Hypothalamus (tissue), 51 donors: ENCODE measurements at places on chromosomes 11 and 22.
A peak's percentile ranks its signal among the peaks of the same experiment; 100 is the strongest.

DNA sequence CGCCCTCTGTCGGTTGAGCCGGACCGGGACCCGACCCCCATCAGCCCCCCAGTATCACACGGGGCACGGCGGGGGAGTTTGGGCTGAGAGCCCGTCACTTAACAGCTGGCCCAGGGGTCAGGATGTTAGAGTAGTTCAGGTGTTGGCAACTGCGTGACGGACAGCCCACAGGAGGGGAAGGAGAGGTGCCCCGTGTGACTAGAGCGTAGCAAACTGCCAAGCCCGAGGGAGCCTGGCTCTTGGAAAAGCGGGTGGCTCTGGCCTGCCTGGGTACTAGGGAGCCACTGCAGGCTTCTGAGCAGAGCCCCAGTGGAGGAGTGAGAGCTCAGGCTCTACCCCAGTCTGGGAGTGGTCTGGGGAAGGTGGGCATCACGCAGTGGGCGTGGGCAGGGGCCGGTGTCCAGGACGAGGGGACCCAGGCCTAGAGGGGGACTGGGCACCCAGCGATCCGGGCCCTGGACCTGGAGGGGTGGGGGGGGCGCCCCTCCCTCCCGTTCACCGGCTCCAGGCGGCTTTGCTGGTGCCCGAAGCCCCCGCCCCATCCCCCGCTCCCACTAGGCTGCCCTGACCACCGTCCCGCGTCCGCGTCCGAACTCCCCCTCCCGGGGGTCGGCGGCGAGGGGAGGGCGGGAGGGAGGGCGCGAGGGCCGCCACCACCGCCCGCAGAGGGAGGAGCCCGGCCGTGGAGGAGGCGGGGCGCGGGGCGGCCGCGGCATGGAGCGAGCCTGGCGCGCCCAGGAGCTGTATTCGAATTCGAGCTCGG, 24.4 kb downstream of the SHANK3 start:
- peak; percentile 29 for DNase-seq

GRCh38 chr22:23268139-23268712, 87.9 kb downstream of the BCR start:
- peak; percentile 35 for DNase-seq

DNA sequence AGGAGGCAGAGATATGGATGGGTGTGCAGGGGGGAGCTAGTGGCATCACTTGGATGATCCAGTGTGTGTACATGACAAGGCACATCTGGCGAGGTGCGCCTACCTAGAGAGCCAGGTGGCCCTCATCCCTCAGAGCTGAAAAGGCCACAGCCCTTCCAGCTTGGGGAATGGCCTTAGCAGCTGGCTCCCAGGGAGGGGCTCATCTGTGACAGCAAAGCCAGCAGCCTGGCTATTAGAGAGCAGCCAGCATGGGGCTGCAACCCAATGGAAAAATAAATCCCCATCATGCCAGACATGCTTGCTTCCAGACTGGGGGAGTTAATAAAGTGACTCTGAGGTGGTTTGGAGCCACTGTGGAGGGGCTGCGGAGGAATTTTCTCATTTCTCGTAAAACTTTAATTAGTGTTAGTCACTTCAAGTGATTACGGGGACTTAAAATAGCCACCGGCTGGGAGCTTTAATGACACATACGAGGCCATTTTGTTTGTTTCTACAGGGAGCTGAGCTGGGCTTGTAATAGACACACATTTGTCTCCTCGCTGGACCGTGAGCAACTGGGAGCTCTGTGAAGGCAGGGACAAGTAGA, 111.2 kb upstream of the ALX4 start:
- DNase-seq, result no peak

GRCh38 chr11:44861849-44862557, 88.7 kb downstream of the TP53I11 start:
- no peak for DNase-seq

DNA sequence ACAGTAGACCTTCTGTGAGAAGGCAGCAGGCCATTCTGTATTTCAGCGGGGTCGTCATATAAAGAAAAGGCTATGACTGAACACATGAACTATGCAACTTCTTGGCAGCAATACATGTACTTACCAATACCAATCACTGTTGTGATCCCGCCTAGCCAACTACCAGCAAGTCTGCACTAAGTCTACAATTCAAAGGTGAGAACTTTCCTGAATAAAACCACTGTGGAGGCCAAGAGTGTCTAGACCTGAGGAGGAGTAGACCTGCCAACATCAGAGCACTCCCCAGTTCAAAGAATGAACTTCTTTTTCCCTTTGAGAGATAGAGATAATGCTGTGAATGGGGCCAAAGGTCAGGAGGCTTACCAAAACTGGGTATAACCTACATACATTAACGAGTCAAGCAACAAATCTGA, 108.2 kb downstream of the SIK3 start:
- no peak for DNase-seq

GRCh38 chr22:27668828-27669797, 132.4 kb downstream of the MN1 start:
- no peak for DNase-seq

GRCh38 chr11:128908391-128909246, 17.5 kb downstream of the KCNJ5 start:
- DNase-seq, result no peak

- DNase-seq, result no peak
These were observed 710 bp downstream of the MTCH2 start for GRCh38 chr11:47641600-47642098.

GRCh38 chr11:46252373-46252914, 25.0 kb upstream of the CREB3L1 start:
- DNase-seq, result no peak

DNA sequence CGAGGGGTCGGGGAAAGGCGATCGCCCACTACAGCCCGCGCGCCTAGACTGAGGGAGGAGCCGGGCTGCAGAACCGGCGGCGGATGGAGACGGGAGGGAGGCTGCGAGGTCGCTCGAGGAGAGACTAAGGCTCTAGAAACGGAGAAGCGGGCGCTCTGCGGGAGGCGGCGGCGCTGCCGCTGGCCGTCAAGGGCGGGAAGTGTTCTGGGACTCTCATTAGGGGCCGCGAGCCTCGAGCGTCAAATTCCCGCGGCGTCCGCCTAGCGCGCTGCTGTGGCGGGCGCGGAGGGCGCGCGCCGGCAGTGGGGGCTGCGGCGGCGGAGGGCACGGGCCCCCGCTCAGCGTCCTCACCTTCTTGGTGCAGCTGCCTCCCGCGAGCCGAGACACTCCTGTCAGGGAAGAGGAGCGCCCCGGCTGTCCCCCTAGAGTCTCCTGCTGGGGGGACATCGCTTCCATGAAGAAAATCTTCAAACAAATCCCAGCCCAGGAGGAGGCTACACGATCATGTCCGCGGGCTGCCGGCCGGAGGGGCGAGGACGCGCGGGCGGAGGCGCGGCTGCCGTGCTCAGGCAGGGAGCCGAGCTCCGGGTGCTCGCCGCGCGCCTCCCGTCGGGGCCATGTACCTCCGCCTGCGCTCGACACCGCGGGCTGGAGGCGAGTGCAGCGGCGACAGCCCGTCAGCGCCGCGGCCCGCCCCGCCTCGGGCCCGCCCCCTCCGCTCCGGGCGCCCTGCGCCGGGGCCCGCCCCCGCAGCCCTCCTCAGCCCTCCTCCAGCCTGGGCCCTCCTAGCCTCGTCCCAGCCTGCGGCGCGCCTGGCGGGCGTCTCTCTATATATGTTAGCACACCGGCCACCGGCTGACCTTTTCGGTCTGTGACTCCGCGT, at the start of gene ARHGAP20:
Gene ARHGAP20 (minus strand): TSS at position 662 of the 883 bp plus-strand sequence. CDS start 206 bp downstream, at position 456.
- DNase-seq, result peak; percentile 30

DNA sequence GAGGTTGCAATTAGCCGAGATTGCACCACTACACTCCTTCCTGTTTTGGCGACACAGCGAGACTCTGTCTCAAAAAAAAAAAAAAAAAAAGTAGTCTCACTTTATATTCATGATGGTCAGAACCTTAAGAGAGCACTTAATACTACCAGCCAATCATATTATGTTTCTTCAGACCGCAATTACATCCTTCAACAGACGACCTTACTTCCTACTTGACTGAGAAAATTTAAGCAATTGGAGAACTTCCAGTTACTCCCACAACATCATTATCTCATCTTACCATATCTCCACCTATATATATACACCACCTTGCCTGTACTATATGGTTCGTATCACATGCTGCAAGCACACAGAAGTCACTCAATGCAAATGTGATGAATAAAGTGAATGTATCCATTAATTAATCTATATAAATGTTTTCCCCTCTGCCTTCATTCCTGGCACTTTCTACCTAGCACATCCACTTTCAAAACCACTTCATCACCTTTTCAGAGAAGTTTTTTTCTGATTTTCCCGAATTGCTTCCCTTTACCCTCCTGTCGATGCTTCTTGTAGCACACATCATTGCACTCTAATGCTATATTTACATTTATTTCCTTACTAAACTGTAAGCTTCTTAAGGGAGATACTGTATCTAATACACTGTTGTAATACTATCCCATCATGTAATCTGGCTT, 13.8 kb downstream of the ATP5MG start:
- no peak for DNase-seq

GRCh38 chr22:46612904-46613605, 7.1 kb upstream of the GRAMD4 start:
- no peak for DNase-seq

DNA sequence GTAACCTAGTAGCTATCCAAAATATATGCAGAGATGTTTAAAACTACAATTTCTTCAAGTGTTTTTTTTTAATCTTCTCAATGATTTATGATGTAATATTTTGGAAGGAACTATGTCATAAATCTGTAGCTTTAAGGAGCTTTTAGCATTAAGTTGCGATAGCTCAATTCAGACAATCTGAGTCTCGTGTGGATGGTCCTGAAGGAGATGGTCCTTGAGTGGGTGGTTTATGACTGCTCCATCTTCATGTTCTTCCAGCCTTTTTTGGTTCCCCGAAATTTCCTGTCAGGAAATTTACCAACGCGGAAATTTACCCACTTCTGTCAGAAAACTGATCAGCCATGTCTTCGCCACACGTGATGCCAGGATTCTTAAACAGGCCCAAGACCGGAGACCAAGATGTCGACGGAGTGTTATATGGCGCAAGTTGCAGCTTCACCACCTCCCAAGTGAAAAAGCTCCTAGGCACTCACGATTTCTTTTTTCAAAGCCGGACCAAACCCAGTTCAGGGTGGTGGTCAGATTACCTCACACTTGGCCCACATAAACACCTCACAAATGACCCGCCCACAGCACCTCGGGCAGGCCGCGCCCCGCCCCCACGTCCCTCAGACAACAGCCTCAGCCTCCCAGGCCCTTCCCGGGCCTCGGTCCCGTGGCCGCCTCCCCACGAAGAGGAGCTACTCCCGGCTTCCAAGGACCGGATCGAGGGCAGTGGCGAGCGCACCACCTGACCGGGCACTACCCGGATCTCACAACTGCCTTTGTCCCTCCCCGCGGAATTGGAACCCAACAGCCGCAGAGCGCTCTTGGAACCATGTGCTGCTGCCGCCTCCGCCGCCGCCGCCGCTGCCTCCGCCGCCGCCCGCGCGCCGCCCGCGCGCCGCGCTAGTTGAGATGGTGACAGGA, at the start of gene MORC2:
Gene MORC2 (minus strand): TSS at position 760 of the 909 bp plus-strand sequence. CDS start 885 bp downstream, outside the sequence.
- DNase-seq, result no peak

DNA sequence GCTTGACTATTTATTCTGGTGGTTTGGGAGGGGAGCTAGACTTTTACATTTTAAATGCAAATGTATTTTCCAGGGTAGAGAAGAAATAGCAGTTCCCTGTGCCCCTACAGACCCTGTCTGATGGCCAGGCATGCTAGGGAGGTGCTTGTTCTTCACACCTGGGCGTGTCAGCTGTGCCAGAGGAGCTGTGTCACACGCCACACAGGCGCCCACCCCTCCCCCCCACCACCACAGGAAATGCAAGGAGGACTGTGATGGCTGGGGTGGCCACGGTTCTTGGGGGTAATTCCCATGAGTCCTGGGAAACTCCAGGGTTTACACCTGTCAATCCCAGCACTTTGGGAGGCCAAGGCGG, 82.2 kb downstream of the FLI1 start:
- DNase-seq, result no peak

DNA sequence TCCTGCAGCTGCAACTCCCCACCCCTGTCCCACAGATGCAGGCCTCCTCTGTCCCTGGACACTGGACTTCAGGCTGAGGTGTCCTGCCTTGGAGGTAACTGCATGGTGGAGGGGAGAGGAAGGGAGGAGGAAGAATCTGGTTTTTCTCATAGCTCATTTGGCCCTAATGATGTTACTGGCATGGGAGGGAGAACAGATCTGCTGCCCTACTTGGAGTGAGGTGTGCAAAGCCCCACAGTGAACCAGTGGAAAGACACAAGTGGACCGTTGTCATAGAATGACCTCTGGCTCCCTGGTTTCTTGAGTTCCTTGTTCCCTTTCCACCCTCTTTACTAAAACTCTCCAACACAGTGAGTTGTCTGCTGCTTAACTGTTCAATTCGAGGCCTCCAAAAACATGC, 215.9 kb downstream of the BARX2 start:
- DNase-seq, result no peak

DNA sequence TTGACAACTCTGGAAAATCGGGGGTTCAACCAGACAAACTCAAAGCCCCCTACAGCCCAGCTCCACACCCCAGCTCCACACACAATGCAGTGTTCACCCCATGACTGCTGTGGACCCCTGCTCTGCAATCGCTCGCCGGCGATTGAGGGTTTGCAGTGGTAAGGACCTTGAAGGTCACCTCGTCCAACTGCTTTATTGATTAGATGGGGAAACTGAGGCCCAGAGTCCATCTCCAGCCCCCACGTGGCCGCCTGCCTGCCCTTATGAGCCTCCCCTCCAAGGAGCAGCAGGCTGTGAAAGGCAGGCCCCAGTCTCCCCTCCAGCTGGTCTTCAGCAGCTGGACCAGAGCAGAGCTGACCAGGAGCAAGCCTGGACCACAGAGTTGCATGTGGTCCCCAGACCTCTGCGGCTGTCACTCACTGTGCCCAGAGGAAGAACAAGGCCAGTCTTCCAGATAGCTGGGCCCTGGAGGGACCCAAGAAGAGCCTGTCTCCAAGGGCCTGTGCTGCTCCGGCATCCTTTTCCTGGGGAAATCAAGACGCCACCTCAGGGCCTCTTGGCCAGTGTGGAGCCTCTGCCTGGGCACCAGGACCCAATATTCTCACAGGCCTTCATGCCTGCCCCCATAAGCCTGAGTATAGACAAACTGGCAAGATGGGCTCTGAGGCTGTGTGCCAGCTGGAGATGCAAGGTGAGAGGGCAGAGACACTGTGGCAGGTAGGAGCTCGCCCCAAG, 8.8 kb upstream of the LINC01488 start:
- no peak for DNase-seq

GRCh38 chr11:13338019-13338426, 60.4 kb downstream of the BMAL1 start:
- DNase-seq, result no peak

GRCh38 chr11:335779-336658, 15.4 kb upstream of the IFITM3 start:
- no peak for DNase-seq

DNA sequence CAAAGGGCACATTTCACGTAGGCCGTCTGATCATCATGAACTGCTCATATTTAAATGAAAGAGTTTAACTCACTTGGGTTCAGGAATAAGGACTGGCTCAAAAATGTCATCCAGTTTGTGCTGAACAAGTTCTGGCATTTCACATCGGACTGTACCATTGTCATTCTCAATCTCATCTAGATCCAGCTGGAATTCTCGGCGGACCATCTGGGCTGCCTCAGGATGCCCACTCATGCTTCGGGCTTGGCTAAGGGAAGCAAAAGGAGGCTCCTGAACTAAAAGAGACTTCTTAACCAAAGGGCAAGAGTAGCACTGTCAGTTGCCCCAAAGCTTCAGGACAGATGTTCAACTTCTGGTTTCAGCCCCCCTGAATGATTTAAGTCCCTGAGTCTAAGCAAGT, 40.2 kb downstream of the F2 start:
- no peak for DNase-seq

- DNase-seq, result no peak
These were observed 33.7 kb upstream of the LINC01488 start for GRCh38 chr11:69447786-69448185.
